ENCODE measurements at places on chromosomes 1 and 21.

DNA sequence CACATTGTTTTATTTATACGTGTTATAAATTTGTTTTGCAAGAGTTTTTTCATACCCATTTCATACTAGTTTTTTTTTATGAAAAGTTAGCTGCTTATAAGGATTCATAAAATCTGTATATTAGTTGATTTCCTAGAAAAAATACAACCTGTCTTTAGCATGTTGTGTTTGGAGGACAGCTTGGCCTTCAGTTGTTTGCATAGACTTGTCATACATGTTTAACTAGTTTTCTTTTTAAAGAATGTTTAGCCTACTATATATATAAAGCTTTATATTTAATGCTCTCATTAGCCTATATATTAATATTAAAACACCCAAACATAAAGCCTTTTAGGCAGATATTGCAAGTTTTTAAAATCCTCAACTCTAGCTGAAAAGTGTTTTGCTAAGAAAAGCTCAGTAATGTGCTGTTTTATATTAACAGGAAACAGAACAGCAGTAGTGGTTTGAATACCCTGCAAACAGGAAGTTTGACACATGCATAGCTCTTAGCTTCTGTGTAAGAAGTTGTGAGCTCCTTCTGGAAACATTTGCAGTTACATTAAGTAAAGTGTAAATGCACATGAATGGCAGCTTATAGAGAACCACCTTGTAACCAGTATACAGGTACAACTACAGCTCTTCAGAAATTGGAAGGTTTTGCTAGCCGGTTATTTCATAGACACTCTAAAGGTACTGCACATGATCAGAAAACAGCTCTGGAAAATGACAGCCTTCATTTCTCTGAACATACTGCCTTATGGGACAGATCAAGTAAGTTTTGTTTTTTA, at the start of gene PRKACB:
Gene PRKACB, plus strand, starts transcription at position 476 of the 770 bp plus-strand sequence. Its CDS starts 91 bp downstream, at position 567.
- no peak for DNase-seq

DNA sequence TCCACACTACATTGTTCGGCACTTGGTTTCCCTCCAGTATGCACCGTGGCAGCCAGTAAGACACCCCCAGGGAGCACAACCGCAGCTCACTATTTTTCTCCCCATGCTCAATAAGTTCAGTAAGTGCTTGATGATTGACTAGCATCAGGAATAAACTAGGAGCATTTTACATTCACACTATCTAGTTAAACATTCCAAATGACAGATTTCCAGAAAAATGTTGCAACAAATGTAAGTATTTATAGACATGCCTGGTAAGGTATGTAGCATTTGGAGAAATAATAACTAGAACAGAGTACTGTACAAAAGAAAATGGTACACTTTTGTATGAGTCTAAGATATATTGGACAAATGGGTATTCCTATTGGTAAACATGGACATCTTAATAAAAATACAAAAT, 92.9 kb downstream of the SLC45A1 start:
- no peak for DNase-seq

DNA sequence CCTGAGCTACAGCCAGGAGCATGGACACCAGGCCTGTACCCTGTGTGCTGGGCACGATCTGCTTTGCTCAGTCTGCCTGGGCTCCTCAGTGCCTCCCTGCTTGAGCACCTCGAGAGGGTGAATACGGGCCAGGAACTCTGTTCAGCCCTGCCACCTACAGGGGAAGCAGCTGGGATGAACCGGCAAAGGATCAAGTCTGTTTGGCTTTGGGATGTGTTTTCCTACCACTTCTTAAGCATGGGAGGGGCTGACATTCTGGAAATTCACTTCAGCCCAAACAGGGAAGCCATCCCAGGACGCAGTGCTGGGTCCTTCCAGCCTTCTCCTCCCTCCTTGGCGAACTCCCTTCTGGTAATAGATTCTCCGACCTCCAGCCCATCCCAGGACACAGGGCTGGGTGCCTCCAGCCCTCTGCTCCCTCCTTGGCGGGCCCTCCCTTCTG, 55.8 kb upstream of the SELENON start:
- DNase-seq: peak; percentile 18

DNA sequence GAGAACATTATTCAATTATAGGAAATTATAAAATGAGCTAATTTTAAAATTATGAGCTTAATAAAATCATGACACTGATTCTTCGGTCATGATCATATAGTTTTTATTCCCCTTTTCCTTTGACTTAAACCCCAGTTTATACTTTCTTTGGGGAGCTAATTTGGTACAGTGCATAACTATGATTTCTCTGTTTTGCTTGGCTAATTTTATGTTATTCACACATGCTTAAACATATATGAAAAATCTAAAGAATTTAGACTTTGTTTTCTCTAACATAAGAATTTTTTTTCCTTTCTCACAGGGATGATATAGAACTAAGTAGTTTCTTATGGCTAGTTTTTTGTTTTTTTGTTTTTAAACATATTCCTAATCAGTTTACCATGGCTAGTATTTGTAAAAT, 52.5 kb downstream of the STXBP3 start:
- DNase-seq: no peak

GRCh38 chr21:20515446-20515845, 482.8 kb upstream of the NCAM2 start:
- no peak for DNase-seq

DNA sequence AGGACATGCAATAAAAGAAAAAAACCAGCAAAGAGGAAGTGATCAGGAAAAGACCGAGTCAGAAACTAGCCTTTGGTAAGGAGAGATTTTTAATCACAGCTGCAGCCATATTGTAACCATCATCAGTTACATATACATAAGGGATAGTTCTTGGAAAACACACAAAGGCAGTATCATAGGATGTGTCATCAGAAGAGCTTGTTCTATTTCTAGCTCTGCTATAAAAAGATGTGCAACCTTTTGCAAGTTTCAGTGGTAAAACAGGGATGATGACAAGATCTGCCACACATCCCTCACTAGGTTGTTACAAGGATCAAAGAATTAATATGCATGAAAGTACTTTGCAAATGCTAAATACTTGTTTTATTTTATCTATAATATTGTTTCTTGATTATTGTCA, 342.0 kb downstream of the VAV3 start:
- no peak for DNase-seq

DNA sequence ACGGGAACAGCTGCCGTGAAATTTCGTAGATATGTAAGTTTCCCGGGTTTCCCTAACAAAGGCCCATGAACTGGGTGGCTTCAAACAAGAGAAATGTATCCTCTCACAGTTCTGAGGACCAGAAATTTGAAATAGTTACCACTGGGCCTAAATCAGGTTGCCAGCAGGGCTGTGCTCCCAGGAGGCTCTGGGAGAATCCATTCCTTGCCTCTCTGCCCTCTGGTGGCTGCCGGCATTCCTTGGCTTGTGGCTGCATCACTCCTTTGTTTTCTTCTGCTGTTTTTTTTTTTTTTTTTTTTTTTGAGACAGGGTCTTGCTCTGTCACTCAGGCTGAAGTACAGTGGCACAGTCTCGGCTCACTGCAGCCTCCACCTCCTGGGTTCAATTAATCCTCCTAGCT, 23.7 kb downstream of the UMODL1 start:
- DNase-seq: no peak

GRCh38 chr1:247281001-247281574, 25.2 kb downstream of the VN1R5 start:
- DNase-seq: no peak
